ENCODE measurements at places on chromosomes 6 and 20.

GRCh38 chr6:157849288-157850017 is 26.4 kb downstream of the SNX9 start:
- no peak for DNase-seq

DNA sequence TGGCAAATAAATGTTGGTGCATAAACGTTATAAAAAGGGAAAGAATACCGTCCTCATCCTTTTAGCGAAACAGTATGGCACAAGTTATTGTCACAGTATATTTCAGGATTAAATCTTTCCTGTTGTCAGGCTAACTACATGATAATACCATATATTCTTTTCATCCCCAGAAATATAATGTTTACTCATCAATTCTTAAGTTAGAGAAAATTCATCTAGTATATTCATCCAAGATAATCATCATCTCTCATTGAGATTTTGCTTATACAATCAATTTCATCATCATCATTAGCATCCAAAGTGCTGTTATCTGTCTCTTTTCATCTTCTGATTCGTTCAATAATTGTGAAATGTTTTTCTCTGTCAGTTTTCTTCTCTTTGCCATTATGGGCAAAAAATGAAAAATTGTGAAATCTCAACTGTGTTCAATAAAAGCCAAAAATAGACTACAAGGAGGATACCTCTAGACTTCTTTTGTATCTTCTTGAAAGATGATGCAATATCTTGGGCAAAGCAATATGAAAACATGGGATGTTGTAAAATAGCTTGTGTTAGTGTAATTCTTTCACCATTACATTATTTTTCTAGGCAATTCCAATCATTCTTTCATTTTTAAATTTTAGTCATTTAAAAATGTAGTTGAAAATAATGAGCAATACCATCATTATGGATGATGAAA is 2.6 kb downstream of the SPACA1 start:
- DNase-seq = peak; percentile 0

DNA sequence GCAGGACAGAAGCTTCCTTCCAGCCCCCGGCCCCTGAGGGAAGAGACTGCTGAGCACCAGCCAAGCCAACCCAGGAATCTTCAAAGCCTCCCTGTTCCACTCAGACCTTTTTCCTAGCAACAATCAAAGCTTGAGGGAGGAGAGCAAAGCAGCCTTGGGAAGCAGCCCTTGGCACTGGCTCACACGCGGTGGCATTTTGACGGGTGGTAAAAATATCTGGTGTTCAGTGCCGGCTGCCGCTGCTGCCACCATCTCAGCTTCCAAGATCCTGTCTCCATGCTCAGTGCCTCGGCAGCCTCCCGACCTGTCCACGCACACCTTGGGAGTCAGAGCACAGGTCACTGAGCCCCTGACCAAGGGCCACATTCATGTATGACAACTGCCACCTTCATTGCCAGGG is 170.1 kb downstream of the LRFN2 start:
- DNase-seq = no peak

GRCh38 chr20:40925829-40926510 is 102.7 kb upstream of the TOP1 start:
- DNase-seq = no peak

- DNase-seq = no peak
Observed at GRCh38 chr20:62663145-62664018, 21.1 kb downstream of the SLCO4A1 start.

- no peak for DNase-seq
Observed at GRCh38 chr6:124110514-124110913, 306.8 kb downstream of the NKAIN2 start.

DNA sequence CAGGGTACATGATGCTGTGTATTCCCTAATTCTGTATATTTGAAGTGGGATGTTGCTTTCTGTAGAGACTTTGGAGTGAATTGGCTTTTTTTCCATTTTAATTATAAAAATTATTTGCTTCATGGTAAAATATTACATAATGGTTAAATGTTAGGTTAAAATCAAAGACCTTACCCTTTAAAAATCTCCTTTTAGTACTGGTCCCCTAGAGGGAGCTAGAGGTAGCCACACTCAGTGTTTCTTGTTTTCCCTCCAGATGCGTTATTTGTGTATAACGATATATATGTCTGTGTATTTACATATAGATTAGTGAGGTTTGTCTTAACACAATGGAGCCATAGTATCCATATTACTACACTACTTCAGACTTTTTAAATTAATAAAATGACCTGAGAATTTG is 146.7 kb downstream of the PLCB4 start:
- peak; percentile 16 for DNase-seq

- no peak for DNase-seq
Observed at GRCh38 chr6:168412456-168412855, 28.5 kb upstream of the SMOC2 start.

- no peak for DNase-seq
Observed at GRCh38 chr6:127058936-127059335, 59.5 kb upstream of the RSPO3 start.

- no peak for DNase-seq
Observed at GRCh38 chr6:168683621-168684020, 242.6 kb downstream of the SMOC2 start.

DNA sequence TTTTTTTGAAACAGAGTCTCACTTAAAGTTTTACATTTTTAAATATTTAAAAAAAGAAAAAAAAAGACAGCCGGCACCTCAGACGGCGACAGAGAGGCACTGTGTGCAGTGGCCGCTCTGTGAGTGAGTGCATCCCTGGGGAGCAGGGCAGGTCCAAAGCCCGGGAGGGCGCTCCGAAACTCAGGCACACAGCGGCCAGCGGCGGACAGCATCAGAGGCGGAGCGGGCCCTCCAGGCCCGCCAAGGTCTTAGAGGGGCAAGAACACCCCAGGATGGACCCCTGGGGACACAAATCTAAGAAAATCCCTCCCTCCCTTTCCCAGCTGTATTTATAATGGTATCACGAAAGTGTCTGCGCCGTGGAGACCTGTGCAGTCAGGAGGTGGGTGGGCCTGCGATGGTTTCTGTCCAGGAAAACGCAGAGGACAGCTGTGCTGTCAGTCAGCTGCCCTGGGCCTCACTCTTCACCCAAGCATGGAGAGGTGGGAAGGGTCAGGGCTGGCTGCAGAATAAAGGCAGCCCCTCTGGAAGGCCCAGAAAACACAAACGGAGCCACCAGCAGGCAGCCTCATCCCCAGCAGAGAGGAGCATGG is 43.8 kb downstream of the TAF4 start:
- no peak for DNase-seq

DNA sequence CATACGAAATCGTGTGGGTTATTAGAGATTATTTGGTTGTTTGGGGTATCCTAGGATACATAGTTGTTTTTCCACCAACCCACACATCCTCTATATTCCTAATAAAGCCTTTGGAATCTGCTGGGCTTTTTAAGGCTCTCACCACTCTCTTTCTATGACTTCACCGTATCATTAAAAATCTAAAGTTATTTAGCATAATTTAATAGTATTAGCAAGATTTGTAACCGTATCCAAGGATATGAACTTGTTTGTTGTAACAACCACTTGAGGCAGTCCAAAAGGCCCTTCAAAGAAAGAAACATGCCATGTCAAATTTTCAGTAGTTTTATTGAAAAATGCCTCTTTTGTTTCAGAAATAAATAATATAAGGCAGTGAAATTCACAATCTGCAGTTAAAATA is 121.8 kb downstream of the COL12A1 start:
- no peak for DNase-seq

DNA sequence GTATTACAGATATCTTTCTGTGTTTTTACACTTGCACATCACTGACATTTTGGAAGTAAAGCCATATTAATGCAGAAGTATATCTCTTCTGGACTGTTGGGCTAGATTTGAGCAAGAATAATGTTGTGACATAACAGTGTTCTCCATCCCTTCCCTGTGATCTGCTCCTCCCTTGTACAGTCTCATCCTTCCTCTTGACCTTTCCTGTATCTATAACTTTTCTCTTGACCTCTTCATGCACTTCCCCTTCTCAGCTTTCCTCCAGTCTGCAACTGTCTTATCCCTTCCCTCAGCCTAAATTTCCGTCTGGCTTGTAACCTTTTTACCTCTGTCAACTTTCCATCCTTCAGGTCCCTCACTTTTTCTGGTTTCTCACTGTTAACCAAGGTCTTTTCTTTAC is 29.8 kb downstream of the NCOA3 start:
- no peak for DNase-seq

GRCh38 chr6:170090561-170090960 is 200.3 kb downstream of the DLL1 start:
- no peak for DNase-seq

GRCh38 chr6:168828800-168829199 is 387.8 kb downstream of the SMOC2 start:
- peak; percentile 50 for DNase-seq

DNA sequence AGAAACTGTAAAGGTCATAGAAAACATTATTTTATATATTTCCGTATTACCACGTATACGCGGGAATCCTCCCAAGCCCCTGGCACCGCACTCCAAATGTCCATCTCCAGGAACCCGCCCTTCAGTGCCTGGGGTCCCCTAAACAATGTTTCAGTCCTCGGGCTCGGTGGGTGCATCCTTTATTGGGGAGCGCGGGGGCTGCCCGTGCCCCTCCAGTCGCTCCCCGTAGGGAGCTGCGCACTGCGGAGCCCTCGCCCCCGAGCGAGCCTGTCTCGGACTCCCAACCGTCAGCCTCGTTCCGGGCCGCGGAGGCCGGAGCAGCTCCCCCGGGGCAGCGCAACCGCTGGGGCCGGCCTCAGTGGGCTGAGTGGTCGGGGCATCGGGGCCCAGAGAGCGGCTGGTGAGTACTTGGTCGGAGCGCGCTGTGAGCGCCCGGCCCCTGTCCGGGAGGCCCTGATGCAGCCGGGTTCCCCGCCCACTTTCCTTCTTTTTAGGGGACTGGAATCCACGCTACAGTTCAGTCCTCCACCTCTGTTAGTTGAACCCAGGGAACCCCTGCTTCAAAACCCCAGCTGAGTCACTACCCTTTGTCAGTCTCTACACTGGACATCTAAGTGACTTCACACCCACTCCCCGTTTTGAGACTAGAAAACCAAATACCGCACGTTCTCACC is at the start of gene DNAH8:
Gene DNAH8, plus strand, starts transcription at position 296 of the 674 bp plus-strand sequence. CDS start 7,499 bp downstream, outside the sequence.
- DNase-seq = no peak

- DNase-seq = no peak
Observed at GRCh38 chr20:60407011-60407771, 449.0 kb downstream of the CDH26 start.

DNA sequence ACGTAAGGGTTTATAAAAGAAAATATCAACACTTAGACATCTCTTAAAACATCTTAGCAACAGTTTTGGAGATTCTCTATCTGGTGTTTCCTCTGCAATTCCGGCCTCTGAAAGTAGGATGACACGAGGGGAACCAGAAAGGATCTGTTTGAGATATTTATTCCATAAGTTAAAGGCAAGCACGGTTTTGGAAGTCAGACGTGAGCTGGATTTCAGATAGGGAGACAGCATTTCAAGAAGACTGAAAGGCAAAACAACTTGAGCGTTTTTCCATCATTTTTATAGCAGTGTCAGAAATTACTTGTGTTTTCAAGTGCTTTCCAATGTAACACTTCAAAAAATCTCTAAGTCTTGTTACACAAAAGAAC is 52.9 kb upstream of the BTN3A2 start:
- peak; percentile 38 for DNase-seq

DNA sequence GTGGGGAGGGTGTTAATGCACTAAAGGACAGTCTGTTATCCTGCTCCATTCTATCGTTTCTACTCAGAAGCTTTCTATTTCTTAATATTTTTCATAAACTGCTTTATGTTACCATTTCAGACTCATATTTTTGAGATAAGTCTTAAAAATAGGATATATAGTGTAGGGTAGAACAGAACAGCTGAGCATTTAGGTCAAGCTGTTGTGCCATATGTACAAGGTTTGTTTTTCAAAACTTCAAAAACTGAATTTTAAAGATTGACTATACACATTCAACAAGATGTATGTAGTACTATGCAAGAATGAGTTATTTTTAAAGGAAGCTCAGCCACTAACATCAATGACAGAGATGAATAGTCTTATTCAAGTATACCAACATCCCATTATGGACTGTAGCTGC is 437.1 kb downstream of the PHF3 start:
- DNase-seq = no peak

GRCh38 chr20:51218603-51219002 is 195.7 kb upstream of the KCNG1 start:
- no peak for DNase-seq

DNA sequence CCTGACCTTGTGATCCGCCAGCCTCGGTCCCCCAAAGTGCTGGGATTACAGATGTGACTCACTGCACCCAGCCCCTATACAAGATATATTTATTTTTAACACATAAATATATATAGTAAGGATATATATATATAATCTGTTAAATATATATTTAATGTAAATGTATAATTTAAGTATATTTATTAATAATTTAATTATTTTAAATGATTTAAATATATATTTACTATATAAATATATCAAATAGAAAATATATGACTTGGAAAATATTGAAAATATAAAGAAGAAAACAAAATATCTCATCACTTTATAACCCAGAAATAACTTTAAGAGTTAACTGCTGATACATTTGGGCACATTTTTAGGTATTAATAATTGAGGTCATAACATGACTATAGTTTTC is 324.7 kb downstream of the SYNE1 start:
- no peak for DNase-seq
